ENCODE measurements at places on chromosomes 16 and 17.

GRCh38 chr17:80959330-80960036 lies 32.2 kb upstream of the CHMP6 start:
- DNase-seq = peak; percentile 89

GRCh38 chr16:88928405-88929090 lies 48.5 kb downstream of the CBFA2T3 start:
- no peak for DNase-seq

- DNase-seq = no peak
Measured at GRCh38 chr17:46777943-46778915, 40.3 kb downstream of the WNT3 start.

GRCh38 chr17:31248986-31249834 lies 47.8 kb downstream of the OMG start:
- DNase-seq = no peak

DNA sequence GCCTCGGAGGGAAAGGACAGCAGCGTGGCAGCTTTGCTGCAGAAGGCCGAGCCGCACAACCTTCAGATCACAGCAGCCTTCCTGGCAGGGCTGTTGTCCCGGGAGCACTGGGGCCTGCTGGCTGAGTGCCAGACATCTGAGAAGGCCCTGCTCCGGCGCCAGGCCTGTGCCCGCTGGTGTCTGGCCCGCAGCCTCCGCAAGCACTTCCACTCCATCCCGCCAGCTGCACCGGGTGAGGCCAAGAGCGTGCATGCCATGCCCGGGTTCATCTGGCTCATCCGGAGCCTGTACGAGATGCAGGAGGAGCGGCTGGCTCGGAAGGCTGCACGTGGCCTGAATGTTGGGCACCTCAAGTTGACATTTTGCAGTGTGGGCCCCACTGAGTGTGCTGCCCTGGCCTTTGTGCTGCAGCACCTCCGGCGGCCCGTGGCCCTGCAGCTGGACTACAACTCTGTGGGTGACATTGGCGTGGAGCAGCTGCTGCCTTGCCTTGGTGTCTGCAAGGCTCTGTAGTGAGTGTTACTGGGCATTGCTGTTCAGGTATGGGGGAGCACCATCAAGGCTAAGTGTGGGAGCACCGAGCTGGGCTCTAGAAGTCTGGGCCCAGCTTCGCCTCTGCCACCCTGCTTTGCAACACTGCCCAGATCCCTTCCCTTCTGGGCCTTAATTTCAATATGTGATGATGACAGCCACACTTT lies 18.6 kb downstream of the NOD2 start:
- peak; percentile 68 for DNase-seq

DNA sequence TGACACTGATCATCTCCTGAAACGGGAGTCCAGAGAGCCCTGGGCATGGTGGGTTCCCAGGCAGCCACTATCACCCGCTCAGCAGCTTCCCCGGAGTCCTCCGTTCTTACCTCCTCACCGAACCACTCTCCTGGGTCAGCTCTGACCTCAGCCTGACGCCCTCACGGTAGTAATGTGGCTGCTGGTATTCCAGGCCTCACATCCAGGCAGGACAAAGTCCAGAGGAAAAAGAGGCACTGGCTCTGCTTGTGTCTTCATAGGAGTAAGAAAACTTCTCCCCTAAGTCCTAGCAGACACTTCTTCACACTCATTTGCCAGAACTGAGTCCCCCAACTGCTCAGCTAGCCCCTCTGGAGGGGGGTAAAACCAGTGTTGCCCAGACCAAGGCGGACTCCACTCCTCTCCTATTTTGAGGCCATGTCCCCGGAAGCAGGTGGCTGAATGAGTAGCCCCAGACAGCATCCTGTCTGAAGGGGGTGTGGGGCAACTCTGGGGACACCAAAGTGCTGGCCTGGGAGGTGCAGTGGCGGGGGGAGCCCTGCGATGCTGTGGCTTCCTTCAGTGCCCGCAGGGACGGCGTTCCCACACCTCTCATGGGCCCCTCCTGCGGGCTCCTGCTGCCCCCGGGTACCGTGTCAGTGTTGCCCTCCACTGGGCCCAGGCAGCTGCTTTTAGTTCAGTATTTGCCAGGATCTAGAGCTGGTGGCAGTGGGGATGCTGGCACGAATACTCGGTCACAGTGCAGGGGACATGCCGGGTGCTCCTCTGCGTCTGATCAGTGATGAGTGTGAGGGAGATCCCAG lies 5.4 kb downstream of the FSCN2 start:
- no peak for DNase-seq

- DNase-seq = peak; percentile 61
Measured at GRCh38 chr16:57147381-57148221, 38.2 kb downstream of the PSME3IP1 start.

DNA sequence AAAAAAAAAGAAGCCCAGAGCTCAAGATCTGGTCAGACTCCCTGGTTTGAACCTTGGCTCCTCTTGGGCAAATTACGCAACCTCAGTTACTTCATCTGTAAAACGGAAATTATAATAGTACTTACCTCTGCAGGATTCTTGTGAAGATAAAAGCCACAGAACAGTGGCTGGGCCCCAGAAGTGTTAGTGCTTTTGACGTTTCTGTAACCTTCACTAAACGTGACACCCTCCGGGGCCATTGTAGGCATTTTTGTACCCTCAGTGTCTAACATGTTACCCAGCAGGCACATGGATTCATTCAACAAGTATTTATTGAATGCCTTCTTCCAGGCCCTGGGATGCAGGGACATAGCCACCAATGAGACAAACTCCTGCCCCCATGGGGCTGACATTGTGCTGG lies 58.0 kb downstream of the PITPNC1 start:
- DNase-seq = no peak

GRCh38 chr16:82386761-82387160 lies 216.7 kb upstream of the MPHOSPH6 start:
- no peak for DNase-seq

GRCh38 chr17:78034429-78035091 lies 76.1 kb downstream of the TNRC6C start:
- no peak for DNase-seq

GRCh38 chr16:10121897-10122425 lies 60.3 kb downstream of the GRIN2A start:
- DNase-seq = no peak

DNA sequence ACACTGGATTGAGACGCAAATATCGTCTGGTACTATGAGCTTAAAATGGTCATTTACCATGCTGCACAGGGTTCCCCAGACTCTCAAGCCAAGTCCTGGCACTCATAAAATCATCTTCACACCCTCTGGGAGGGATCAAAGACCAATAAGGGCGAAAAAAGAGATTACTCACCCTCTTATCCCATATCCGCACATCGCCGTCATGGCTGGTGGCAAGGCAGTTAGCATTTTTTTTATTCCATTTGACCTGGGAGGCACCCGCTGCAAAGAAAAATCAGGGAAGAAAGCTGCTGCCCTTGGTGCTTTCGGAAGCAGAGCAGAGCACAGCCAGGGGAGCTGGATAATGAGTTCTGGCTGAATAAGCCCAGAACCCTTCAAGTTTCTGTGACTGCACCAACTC lies 42.4 kb downstream of the WDR59 start:
- DNase-seq = no peak

- DNase-seq = no peak
Measured at GRCh38 chr16:20880867-20881502, 19.2 kb downstream of the DCUN1D3 start.

DNA sequence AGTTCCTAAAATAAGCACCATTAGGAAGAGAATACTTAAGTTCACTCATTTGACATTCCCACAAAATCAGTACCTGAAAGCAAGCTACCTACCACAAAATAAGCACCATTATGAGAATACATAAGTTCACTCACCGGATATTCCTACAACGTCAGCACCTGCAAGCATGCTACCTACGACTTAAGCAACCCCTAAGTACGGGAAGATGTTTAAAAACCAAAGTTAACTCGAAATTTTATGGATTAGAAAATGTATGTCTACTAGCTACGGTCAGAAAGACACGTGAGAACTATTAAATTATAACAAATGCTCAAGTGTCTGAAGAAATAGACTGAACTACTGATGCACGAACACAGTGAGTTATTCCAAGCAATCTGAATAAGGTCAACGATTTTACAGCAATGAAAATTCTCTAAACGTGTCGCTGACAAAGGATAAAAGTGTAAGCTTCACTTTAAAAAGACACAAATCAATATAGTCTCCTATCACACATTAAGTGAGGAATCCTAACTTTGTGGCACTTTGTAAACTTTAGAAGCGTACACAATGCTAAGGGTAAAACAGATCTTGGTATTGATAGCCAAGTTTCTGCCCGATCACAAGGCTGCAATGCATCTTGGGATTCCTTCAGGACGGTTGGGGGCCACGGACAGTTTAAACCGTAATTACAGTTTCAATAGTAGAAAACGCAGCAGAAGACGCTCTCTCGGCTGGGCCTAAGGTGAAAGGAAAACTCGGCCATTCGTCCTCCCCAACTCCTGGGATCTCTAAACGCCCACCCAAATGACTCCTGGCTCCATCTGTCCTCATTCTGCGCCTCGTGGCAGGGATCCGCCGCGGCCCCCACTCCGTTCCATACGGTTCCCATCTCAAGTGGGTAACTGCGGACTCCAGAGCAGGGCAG lies 1.3 kb downstream of the GSPT1 start:
- peak; percentile 21 for DNase-seq

GRCh38 chr16:61887903-61888302 lies 148.3 kb downstream of the CDH8 start:
- no peak for DNase-seq

DNA sequence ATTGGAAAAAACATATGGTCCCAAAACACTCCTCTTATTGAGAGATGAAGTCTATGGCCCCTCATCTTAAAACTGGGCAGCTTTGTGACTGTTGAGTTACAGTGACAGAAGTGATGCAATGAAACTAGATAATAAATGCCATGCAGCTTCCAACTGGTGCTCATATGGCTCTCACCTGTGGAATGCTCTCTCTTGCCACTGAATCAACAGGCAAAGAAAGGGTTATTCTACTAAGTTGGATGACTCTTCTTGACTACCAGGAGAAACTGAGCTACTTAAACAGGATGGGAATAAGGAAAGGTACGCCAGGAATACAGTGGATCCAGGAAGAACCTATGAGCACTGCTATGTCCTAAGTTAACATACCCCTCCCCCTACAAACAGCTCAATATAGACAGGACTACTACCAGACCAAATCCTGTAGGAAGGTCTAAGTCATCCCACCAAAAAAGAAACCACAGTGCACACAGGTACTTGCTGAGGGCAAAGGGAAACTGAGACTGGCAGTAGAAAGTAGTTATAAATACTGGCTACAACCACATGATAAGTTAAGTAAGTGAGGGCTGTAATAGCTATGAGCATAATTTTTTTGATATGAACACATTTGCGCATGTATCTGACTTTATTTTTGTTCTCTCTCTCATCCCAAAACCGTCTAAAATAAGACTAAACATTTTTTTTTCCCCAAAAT lies 398.5 kb downstream of the ZFHX3 start:
- no peak for DNase-seq

DNA sequence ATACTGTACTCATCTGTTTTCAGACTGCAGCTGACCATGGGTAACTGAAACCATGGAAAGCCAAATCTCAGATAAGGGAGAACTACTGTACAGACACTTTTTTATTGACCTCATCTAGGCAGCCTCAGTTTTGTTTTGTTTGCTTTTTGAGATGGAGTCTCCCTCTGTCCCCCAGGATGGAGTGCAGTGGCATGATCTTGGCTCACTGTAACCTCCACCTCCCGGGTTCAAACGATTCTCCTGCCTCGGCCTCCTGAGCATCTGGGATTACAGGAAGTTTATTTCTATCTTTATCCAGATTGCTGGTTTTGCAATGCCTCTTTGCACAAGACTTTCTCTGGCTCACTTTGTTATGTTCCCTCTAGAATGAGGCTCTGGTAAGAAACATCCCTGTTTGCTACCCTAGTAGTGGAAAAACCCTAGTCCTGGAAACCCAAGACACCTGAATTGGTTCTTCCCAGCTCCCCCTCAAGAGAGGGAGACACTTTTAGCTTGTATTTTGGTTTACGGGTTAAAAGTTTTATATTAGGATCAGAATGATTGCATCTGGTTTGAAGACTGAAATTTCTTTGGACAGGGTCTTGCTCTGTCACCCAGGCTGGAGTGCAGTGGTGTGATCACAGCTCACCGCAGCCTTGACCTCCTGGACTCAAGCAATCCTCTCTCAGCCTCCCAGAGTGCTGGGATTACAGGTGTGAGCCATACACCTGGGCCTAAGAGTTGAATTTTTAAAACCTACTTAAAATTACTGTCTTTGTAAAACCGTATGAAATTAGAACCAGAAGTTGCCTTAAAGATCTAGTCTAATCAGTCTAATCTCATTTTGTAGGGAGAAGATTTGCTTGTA lies 38.9 kb downstream of the ZNF207 start:
- DNase-seq = no peak

GRCh38 chr17:3972281-3972731 lies 8.1 kb upstream of the ATP2A3 start:
- no peak for DNase-seq

- peak; percentile 22 for DNase-seq
Measured at GRCh38 chr16:77723108-77723514, 797 bp downstream of the NUDT7 start.

DNA sequence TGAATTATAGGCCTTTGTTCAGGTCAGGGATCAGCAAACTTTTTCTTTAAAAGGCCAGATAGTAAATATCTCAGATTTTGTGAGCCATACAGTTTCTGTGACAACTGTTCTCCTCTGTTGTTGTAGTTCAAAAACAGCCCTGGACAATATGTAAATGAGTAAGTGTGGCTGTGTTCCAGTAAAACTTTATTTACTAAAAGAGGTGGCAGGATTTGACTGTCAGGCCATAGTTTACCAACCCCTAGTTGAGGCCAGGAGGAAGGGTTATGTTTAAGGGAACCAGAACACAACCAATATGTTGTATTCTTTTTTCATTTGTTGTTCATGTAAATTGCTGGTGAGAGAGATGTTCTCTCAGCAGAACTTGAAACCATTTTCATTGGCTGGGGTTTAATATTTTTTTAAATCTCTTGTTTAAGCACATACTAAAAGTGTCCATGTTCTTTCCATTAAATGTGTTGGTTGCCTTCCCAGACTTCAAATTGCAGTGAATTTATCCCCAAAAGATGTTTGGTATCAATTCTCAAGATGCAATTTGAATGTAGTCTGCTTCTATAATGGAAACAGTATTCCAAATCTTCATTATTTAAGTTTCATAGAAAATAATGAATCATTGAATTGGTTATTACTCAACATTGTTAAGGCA lies 260.3 kb downstream of the FTO start:
- DNase-seq = no peak

DNA sequence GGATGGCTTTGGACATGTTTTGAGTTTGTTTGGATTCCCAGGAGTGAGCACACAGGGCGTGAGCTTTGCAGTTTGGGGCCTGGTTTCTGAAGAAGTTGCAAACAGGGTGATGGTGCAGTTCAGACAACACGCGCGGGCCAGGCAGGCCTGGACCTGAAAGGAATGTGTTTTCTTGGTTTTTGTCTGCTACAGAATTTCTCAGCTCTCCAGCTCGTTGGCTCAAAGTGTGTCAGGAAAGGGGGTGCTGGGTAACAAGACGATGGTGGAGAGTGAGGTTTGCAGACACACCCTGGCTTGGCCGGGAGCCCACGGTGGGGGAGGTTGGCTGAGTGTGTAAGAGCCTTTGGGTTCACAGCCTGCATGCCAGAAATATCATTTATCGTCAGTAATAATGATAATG lies 82.3 kb downstream of the CMIP start:
- DNase-seq = peak; percentile 45

- no peak for DNase-seq
Measured at GRCh38 chr16:29644973-29645693, 17.9 kb upstream of the SPN start.
